ENCODE measurements at places on chromosomes 7 and 10. TPM values are rescaled to one million over a fixed set of nuclear protein-coding genes. Genes with fewer than 3 reads are reported as not detected.

The MYO3A gene
- not detected for total RNA-seq

The C10orf143 gene
- total RNA-seq: 0.16 TPM

The GNGT1 gene
- total RNA-seq: not detected

The OR6B1 gene
- not detected for total RNA-seq

The TUBB8 gene
- not detected for total RNA-seq
